Dorsolateral prefrontal cortex (tissue), 122 donors: ENCODE measurements at places on chromosomes 3 and 15.

DNA sequence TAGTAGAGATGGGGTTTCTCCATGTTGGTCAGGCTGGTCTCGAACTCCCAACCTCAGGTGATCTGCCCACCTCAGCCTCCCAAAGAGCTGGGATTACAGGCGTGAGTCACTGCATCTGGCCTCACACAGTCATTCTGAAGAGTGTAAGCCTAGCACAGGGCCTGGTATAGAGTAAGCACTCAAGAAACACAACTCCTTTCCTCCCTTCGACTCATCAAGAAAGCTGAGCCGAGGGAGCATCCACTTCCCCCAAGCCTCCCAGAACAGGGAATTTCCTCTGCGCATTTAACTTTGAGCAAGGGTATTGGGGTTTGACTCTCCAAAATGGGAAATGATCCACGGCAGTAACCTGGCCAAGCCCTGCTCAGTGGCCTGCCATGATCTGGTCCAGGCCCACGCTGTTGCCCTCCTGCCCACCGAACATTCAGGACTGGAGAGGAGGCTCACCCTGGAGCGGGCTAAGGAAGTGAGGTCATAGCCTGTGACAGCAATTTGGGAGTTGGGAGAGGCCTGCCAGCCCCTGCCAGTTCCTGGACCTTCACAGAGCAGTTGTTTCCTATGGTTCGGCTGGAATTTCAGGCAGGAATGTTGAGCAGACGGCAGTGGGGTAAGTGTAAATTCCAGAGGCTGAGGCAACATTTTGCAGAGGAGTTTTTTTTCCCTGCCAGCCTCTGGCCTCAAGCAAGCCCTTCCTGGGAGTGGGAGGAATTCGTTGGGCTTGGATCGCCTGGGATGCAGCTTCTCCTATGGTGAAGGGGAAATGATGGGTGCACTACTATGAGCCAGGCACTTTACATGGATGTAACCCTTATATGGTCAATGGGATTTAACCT lies 21.2 kb upstream of the SMAD3 start:
- DNase-seq: no peak

DNA sequence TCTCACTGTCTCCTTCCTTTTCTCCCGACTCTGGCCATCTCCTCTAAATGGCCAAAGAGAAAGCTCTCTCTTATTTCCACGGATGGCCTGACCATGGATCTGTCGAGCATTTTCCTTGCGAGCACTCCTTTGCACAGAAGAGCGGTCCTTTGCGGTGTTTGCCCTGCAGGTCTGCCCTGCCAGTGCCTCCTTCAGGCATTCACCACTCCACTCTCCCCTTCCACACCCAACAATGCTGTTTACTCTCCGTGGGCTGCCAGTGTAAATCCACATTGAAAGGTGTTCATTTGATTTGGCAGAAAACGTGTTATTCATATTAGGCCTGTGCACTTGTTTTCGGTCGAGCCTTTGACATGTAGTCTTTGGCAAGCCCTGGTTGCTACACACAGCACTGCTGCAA lies 49.6 kb downstream of the CACNA2D3 start:
- no peak for DNase-seq

DNA sequence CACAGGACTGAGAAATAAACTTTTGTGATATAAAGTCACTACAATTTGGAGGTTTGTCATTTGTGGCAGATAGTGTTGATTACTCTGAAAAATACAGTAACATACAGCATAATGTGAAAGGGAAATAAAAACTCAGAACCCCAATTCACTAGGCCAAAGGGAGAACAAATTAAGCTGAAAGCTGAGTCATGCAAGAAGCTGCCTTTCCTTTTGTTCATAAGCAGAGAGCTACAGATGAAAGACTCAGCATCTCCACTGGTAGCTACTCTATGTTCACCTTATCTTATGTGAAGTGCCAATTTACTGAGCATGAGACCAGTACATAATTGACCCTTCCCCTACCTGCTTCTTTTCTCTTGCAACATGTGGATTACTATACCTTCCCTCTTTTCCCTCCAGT lies 19.3 kb upstream of the SLTM start:
- no peak for DNase-seq

- DNase-seq: no peak
These were observed 129.0 kb upstream of the ARHGEF3 start for GRCh38 chr3:56930706-56931105.

DNA sequence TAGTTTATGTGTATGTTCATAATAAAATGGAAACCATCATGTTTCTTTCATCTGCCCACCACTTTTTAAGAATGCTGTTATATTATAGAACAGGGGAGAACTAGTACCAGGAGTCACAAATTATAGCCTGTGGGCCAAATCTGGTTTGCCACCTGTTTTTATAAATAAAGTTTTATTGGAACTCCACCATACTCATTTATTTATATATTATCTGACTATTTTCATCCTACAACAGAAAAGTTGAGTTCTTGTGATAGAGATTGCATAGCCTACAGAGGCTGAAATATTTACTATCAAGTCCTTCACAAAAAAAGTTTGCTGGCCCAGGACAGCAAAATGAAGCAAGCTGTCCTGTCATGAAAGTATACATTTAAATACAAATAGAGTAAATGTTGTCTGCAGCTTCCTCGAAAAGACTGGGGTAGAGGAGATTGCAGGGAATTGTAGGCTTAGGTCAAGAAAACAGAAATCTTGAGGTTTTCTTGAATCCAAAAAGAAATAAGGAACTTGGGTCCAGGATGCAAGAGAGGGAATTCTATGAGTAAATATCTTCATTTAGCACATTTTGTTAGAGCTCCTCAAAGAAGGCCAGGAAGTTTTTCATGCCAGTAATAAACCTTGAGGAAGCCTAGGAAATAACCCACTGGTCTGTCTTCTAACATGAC lies 41.1 kb downstream of the FILIP1L start:
- no peak for DNase-seq

GRCh38 chr3:94028093-94028837 lies at the start of gene STX19:
STX19 (minus strand) TSS chr3:94028597; CDS start chr3:94015269, 13,328 bp downstream.
- DNase-seq: no peak

DNA sequence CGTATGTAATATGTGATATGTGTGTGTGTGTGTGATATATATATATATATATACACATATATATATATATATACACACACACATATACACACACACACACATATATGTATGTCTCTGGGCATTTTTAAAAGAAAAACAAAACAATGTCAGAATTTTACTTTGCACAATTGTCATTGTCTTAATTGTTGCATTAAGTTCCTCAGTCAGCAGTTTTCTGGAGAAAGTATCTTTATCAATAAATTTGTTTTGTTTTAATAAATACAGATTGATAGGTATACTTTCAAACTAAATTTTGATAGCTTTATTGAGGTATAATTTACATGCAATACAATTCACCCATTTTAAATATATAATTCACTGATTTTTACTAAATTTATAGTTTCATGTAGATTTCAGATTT lies 62.9 kb upstream of the SENP5 start:
- DNase-seq: no peak

GRCh38 chr3:123281406-123281805 lies 79.7 kb downstream of the SEC22A start:
- DNase-seq: no peak

DNA sequence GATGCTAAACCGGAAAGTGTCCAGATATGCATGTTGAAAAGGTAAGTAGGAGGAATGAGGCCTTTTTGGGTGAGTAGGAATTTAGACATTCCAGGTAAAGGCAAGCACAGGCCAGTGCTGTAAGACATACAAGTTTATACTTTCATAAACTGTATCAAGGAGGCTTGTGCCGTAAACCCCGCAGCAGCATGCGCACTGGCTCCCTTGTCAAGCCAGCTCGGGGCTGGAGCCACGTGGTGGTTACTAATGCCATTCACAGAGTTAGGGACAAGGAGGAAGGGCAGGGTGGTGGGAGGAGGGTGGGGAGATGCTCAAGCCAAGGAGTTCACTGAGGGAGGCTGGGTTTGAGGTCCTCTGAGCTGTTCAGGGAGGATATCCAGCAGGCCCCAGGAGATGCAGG lies 35.8 kb downstream of the PLD1 start:
- peak; percentile 78 for DNase-seq

DNA sequence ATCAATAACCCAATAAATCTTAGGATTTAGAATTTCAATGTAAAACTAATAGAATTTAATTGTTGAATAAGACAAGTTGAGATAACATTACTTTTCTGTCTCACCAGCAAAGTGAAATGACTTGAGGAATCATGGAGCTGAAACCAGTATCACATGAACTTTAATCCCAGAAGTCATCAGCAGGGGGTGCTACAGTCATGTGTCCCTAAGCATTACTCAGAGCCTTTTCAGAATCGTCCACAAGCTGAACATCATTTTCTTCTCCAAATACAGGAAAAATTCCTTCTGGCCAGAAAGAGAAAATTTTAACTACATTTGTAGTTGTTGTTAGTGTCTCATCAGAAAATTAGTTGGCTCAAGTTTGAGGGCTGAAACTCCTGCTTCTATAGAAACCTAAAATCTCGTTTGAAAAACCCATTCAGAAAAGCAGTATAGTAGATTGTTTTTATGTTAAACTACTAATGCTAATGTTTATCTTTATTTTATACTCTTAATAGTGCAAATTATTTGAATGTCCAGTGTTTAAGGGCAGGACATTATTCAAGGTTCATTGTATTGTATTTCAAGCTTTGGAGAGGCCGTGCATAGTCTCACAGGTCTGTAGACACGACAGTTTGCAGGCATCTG lies 384.1 kb downstream of the PLOD2 start:
- DNase-seq: no peak

GRCh38 chr3:23865595-23866396 lies 51.0 kb downstream of the NKIRAS1 start:
- peak; percentile 56 for DNase-seq

DNA sequence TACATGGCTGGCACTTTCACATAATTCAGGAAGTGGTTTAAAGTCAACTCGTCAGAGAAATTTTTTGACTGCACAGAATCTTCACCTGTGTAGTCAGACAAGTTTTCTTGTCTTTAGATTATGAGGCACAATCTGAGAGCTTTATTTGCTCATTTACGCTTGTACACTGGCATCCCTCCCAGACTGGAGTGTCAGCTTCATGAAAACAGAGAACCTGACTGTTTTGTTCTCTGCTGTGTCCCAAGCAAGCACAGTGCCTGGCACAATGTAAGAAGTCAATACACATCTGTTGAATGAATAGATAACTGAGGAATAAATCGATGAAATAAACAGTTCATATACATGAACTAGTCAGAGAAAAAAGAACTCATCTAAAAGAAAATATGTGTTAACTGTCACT lies 846.1 kb upstream of the CFAP20DC start:
- DNase-seq: no peak

GRCh38 chr15:38878926-38879325 lies 314.3 kb upstream of the RASGRP1 start:
- DNase-seq: no peak

GRCh38 chr15:85045615-85046014 lies 64.0 kb downstream of the PDE8A start:
- no peak for DNase-seq

GRCh38 chr3:18410205-18410604 lies 14.9 kb downstream of the SATB1 start:
- no peak for DNase-seq

- DNase-seq: no peak
These were observed 16.9 kb downstream of the ACKR2 start for GRCh38 chr3:42826141-42826540.

GRCh38 chr3:159413319-159413718 lies 575.3 kb upstream of the IL12A start:
- DNase-seq: no peak

DNA sequence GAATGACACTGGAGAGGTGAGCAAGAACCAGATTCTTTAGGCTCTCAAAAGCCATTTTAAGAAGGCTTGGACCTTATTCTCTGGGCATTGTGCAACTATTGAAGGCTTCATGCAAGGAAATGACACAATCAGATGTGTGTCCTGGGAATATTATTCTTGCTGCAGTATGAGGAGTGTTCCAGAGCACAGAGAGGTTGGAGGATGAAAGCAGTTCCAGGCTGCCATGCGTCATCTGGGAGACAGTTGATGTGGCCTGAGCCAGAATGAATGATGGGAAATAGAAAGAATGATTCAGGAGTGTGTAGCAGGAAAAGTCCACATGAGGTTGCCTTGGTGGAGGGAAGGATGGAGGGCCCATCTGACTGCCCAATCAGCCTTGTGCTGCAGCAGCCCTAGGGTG lies 123.1 kb downstream of the CHCHD6 start:
- DNase-seq: no peak

DNA sequence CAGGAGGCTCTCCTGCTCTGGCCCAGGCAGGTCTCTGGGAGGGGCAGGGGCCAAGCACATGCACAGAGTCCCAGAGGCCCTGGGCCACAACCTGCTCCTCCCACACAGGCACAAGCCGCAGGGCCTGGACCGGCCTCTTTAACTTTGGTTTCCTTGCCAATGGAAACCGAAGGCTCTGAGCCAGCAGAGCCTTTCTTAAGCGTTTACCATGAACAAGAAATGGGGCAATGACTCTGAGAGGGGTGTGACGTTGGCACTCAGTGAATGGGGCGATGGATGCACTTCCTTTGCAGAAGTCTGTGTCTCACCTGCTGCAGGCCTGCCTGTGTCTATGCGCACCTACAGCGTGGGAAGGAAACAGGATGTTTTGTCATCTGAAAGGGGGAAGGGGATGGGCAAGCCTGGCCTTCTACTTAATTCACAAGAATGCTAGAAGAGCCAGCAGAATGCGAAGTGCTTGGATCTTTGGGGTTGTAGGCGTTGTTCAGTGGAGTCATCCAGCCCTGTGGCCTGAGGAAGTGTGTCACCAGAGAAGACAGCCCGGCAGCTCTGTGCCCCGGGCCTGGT lies 41.8 kb downstream of the IFT122 start:
- no peak for DNase-seq

- no peak for DNase-seq
These were observed 13.1 kb upstream of the DYNC1LI1 start for GRCh38 chr3:32583708-32584107.

DNA sequence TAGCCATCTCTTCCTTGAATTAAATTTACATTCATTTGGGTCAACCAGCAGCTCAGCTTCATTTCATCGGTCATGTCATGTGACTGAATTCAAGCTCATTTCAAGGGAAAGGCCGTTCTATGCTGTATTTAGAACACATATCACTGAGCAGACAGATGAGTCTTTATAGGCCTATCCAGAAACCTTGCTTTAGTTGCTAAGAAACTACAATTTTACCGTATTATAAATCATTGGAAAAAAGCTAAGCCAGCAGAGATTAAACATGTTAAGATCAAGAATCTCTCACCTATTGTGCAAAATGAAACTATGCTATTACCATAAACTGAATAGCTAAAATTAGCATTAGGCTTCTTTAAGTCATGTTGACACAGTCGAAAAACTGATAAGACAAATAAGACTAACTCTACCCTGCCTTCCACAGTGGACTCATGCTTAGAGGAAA lies 2.2 kb downstream of the NPTN start:
- DNase-seq: no peak

- DNase-seq: no peak
These were observed 2.8 kb downstream of the GLCE start for GRCh38 chr15:69163141-69163669.
